COR-L47 (cell line): ENCODE measurements at places on chromosomes 16 and 17.
A peak's percentile ranks its signal among the peaks of the same experiment; 100 is the strongest.

DNA sequence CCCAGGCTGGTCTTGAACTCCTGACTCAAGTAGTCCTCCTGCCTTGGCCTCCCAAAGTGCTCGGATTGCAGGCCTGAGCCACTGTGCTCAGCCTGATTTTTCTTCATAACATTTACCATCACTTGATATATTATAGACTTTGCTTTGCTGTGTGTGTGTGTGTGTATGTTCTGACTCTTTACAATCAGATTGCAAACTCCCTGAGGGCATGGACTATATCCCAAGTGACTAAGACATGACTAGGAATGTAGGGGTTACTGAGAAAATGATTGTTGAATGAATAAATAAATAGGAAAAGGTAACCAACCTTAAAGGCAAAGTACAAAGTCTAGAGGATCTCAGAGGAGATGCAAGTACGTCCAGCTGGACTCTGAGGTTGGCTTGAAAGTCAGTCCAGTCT is 9.6 kb upstream of the OR2C1 start:
- no peak for DNase-seq

- no peak for DNase-seq
Observed at GRCh38 chr16:64206862-64207261, 915.0 kb downstream of the CDH11 start.

DNA sequence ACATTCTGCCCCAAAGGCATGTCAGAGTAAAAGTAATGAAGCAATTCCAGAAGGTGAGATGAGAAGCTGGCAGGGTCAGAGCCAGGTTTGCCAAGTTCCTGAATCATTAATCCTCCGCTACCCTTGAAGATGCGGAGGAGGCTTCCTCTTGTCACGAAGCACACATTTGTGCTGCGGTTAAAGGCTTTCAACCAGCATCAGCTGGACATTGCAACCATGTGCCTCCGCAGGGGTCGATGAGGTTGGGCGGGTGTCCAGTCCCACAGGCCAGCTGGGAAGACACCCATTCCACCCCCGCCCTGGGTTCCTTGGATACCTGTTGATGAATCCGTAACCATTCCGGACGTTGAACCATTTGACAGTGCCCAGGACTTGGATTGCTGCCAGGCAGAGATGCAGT is 1.3 kb downstream of the YBX2 start:
- no peak for DNase-seq

DNA sequence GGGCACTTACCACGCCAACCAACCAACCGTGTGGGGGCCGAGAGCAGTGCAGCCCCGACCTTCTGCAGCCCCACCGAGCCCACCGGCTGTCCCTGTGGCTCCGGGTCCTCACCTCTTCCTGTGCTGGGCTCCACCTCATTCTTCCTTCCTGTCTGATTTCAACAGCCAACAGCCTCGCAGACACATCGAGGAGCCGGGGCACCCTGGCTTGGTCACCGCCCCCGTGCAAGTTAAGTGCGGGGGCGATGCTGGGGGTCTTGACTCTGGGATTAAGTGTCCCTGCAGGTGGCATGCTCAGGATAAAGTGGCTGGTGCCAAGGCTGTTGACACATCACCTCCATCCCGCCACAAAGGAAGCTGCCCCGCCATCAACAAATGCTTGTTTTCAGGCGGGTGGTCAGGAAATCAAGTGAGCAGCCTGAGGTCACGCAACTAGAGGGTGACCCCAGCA is at the start of gene NLRC3:
Gene NLRC3 (minus strand): TSS at position 102 of the 451 bp plus-strand sequence. CDS start 12,367 bp downstream, outside the sequence.
- no peak for DNase-seq

DNA sequence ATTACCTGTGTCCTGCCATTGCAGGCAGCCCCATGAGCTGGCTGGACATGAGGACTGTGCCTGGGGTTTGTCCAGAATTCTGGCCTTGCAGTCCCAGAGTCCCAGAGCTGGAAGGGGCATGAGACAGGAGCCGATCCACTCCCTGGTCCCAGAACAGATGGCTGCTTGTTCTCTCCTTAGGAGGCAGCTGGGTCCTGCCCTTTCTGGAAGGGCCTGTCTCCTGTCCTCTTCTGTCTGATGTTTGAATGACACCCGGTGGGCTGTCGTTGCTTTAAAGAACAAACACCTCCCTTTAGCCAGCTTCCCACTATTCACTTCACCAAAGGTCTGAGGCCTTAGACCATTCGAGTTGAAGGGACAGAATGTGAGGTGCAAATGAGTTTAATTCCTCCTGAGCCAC is 63.8 kb downstream of the RAP1GAP2 start:
- no peak for DNase-seq

GRCh38 chr17:45341533-45342158 is 24.8 kb upstream of the MAP3K14 start:
- DNase-seq, result peak; percentile 4
